Retinal pigment epithelial cell (primary cell): ENCODE measurements at places on chromosomes 7 and 10.

DNA sequence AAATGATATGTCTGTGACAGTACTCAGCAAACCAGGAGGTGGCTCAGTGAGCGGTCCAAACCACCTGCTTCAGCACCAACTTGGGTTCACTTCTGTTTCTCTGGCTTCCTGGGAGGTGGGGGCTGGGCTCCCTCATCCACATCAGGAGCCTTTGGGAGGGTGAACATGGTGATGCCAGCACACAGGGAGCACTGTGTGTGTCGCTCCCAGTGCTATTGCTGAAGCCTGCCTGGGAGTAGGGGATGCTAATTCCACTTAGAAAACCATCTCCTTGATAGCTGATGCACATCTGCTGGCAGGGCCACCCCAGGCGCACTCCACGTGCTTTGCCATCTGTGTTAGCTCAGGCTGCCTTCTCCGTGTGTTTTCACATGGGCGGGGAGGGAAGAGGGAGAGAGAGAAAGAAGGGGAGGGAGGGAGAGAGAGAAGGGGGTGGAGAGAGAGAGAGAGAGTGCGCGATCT is 58.0 kb downstream of the RAMP3 start:
- DNase-seq, result no peak

- DNase-seq, result no peak
Observed at GRCh38 chr10:79239275-79239779, 107.9 kb upstream of the PPIF start.

GRCh38 chr7:50621206-50621605 is 56.0 kb upstream of the DDC start:
- DNase-seq, result no peak

GRCh38 chr7:43779045-43779812 is 20.7 kb downstream of the BLVRA start:
- no peak for DNase-seq

GRCh38 chr7:37320140-37320847 is 128.4 kb downstream of the ELMO1 start:
- no peak for DNase-seq

DNA sequence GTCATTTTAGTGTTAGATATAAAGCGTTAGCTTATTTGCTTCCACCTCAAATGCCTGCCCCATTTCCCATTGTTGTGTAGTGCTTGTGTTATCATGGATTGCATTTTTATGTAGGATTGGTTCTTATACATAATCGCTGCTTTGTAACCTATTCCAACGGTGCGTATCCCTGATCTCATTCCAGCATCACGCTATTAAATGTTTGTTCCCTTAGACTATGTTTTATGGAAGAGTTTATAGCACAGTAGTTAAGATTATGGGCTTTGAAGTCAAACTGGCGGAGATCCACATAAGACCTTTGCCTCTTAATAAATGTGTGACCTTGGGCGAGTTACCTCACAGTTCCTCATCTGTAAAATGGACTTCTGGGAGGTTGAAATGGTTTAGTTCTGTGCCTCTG is 34.0 kb upstream of the ELN start:
- DNase-seq, result no peak

DNA sequence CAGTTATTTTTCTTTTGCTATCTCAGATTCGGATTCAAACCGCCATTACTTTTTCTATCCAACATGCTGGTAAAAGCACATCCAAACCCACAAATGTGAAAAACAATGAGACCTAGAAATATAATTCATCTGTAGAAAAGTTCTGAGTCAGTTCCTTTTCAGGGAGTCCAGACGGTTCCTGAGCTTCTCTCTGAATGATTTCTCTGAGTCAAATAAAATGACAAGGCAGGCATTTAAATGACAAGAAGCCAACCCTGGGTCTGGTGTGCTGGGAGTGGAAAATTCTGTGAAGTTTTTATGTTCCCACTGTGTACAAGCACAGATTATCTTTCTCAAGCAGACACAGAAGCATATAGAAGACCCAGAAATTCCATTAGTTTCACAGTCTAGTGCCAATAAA is 96.3 kb upstream of the ANKRD1 start:
- no peak for DNase-seq
